ENCODE measurements at places on chromosomes 1 and 21.

DNA sequence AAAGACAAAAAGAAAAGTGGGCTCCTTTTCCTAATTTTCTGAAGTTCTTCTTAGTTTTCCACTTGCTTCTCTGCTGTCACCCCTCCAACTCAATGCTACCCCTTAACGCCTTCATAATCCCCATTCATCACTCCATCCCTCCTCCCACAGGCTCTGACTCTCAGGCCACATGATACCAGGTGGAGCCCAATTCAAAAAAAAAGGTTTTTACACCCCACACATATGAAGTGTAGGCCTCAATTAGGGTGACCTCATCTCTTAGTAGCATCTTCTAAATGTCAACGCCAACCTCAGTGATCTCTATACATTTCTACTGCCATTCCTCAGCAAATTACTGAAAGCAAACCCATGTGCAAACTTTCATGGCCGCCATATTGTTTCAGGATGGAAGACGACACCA lies 6.4 kb downstream of the SSBP3 start:
- DNase-seq: no peak

DNA sequence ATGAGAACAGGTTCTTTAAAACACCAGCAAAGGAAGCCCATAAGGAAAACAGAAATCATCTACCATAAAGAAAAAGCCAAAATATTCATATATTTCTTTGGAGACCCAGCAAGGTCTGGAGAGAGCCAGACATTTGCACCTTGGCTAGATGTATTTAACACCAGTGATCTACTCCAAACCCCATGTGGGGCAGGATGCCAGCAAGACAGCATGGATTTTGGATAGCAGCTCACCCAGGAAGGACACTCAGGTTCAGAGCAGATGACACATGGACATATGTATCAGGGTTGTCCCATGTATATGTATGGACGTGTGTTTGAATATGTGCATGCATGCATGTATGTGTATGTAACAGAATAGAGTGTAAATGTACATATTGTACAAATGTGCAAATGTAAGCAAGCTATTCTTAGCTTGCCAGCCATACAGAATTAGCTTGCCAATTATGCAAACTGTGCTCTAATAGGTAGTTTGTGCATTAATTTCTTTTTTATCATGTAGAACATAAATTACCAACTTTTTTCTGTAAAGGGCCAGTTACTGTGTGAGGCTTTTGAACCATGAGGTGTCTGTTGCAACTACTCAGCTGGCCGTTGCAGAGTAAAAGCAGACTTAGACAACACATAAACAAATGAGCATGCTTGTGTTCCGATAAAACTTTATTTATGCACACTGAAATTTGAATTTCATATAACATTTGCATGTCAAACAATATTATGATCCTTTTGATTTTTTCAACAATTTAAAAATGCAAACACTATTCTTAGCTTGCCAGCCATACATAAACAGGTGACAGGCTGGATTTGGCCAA lies 73.5 kb upstream of the KAZN start:
- no peak for DNase-seq

GRCh38 chr1:208209896-208210589 lies 34.1 kb downstream of the PLXNA2 start:
- no peak for DNase-seq

- no peak for DNase-seq
These were observed 123.3 kb downstream of the CNIH3 start for GRCh38 chr1:224739303-224739996.

DNA sequence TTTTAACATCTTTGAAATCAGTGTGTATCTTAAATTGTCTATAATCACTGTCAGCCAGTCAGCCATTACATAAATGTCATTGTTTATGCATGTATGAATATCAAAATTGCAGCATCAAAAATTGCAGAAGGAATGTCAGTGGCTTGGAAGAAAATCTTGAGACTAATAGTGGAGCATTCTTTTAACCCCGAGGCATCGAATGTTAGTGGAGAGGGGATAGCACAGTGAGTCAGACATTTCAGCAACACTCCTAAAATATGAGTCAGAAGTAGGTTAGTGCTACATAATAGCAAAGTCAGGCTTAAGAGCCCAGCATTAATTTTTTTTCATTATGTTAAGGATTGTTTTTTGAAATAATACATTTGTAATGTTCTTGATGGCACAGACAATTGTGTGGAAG lies 45.5 kb downstream of the SNRPE start:
- DNase-seq: peak; percentile 94

DNA sequence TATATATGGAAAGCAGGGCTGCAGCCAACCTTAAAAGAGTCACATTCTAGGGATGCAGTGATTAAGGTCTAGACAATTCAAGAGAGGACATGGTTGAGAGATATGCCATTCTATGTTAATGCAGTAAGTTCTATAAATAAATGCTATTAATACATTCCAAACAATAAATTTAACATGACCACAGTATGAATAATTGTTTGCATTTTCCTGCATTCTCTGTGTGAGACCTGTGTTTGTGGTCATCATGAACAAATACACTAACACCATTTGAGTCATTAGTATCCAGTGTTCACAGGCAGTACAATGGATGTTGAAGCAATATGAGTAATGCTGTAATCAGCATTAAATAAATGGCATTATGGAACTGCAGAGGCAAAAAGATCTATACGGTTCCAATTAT lies 5.5 kb upstream of the ZRANB2 start:
- peak; percentile 87 for DNase-seq

- peak; percentile 35 for DNase-seq
These were observed 244.5 kb downstream of the NEGR1 start for GRCh38 chr1:72037745-72038343.

- no peak for DNase-seq
These were observed 7.2 kb upstream of the CLCA1 start for GRCh38 chr1:86461482-86461881.

DNA sequence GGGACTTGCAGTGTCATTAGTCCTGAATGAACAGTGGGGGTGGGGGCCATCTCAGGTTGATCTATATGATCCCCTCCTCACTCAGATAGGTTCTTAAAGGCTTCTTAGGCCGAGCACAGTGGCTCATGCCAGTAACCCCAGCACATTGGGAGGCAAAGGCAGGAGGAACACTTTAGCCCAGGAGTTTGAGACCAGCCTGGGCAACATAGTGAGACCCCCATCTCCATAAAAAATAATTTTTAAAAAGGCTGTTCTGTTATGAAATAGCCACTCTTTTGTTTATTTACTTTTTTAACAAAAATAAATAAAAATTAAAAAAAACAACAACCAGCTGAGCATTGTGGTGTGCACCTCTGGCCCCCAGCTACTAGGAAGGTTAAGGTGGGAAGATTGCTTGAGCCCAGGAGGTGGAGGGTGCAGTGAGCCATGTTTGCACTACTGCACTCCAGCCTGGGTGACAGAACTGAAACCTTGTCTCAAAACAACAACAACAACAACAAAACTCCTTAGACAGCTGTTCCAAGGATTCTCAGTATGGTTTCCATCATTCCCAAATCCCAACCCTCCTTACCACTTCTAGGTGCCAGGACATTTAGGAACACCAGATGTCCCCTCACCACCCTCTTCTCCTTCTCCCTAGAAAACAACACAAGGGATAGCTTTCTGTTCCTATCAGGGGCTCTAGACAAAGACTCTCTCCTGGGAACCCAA lies 2.0 kb upstream of the TRAPPC3 start:
- DNase-seq: no peak

DNA sequence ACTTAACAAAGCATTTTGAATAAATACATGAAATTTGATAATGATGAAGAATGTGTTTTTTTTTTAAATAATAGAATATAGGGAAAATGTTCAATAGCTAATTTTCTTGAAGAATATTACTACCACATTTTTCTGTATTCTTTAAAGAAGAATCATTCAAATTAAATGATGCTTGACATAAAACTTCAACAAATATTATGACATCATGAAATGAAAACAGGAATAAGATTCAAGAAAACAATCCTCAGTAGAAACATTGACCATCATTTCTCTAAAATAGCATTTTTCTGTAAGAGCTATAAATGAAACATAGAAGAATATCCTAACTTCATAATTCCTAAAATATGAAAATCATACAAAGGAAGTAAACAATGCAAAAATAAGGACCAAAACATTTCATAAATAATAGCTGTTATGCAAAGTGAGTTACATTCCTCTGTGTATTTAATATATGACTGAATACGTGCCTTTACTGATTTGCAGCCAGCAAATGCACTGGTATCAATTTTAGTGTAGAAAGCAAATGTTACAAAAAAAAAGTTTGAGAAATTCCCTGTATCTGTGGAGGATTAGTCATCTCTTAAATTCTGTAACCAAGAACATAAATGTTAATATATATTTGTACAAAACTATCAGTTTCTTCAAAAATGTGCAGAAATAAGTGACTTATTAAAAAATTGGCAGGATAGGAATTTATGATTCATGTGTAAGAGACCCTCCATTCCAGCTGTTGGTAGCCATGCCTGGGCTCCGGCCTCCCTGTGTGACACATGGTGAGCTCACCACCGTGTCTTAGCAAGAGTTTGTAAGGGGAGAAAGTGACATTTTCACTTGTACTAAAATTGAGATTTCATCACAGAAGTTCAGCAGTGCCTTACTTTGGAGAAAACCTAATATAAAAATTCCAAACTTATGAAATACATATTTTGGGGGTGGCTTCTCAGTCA lies 15.0 kb upstream of the PTPN14 start:
- peak; percentile 94 for DNase-seq

DNA sequence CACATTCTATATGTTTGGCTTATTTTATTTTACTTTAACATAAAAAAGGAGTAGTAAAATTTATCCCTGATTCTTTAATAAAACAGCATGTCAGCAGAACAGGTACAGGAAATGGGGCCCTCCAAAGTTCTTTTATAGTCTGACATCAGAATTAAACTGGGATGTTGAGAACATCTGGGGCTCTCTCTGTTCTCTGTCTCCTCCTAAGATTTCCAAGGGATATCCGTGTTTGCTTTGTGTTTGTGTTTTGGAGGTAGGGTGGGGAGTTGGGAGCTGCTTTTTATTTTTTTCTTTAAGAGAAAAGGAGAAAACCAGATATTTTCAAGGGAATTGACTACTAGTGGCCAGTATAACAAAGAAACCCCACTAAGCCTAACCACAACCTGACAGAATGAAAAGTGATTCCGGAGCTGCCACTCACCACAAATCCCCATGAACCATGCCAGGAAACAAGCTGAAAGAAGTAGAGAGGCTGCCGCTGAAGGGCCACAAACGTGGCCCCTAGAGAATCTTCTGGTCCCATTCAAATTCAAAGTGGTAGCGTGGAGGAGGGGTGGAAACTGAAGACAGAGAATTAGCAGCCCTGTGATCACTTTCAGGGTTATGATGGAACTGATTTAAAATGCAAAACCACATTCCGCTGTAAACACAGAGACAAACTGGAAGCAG lies 369.6 kb upstream of the ADGRL2 start:
- no peak for DNase-seq

DNA sequence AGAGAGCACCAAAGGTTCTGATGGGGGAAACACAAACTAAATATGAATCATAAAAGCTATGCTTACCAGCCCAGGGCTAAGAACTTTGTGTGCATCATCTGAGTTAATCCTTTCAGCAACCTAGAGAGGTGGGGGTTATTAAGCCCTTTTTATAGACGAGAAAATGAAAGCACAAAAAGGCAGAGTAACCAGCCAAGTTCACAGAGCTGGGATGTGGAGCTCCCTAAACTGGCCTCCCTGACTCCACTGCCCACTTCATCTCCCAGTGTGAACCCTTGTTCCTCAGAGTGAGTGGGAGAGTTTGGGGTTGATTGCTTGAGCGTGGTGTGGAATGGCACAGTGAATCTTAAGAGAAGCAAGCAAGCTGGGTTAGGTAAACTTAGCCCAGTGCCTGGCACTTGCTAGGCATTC lies 10.8 kb upstream of the BCAR3 start:
- DNase-seq: peak; percentile 66

DNA sequence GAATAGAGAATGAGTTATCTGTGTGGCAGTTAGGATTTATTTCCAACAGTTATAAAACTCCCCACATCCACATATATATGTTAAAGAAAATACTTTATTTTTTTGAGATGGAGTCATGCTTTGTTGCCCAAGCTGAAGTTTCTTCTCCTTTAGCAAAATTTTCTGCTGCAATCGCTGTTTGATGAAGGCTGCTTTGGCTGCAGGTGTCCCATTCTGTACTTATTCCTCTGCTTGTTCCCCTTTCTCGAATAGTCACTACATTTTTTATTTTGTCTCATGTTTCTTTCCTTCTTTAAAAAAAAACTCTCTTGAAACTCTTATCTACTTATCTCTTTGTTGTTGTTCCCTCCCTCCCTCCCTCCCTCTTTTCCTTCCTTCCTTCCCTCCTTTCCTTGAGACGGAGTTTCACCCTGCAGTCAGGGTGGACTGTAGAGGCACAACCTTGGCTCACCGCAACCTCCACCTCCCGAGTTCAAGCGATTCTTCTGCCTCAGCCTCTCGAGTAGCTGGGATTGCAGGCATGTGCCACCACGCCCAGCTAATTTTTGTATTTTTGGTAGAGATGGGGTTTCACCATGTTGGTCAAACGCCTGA lies 10.6 kb downstream of the OR2W3 start:
- no peak for DNase-seq

GRCh38 chr1:14639291-14640050 lies 41.0 kb downstream of the KAZN start:
- no peak for DNase-seq

GRCh38 chr1:6271006-6271405 lies 10.1 kb upstream of the GPR153 start:
- no peak for DNase-seq

DNA sequence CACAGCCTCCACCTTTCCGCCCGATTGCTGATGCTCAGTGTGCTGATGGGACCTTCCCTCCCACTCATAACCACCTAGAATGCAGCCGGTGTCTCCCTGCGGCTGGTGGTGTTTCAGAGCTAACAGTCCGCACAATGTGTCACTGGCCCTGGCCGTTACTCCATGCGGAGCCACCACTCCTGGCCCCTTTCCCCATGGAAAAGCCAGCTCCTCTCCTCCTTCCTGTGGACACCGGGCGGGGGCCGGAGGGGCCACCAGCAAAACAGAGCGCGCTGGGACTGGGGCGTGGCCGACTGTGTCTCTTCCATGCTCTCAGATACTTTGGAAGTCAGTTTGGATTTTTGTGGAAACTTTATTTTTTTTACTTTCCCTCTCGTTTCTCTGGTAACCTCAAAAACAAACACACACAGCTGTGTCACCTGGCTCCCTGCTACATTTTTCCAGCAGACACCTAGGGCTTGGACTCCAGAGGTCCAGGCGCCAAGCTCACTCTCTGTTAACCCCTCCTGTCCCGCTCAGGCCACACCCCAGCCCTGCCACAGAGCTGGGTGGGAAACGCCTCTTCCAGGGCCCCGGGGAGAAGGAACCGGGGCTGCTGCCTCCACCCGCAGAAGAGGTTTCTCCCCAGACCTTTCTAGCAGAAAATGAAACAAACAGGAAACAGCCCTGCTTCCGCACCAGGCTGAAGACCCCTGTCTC lies 32.5 kb upstream of the COL6A2 start:
- peak; percentile 80 for DNase-seq

- DNase-seq: no peak
These were observed 58.0 kb downstream of the LGR6 start for GRCh38 chr1:202251424-202252256.

GRCh38 chr1:211741116-211741515 lies 65.7 kb upstream of the NEK2 start:
- DNase-seq: no peak

DNA sequence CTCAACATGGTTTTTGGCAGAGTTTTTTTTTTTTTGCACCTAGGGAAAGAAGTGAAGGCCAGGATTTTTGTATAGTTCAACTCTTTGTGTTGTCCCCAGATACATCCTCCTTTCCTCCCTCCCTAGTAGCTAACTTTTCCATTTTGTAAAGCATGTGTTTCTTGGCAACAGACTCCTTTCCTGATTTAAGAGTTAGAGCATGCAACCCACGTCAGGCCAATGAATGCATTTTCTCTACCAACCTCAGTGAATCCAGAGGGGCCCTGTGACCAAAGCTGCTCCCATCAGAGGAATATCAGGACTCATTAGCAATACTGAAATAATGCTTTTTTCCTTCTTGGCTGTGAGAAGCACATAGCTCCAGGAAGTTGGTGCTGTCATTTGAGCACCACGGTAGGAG lies 287.2 kb downstream of the LMO4 start:
- peak; percentile 9 for DNase-seq
